ENCODE measurements at places on chromosomes 6 and 20.

GRCh38 chr6:85421972-85422371, 27.9 kb upstream of the NT5E start:
- no peak for DNase-seq

- no peak for DNase-seq
Observed at GRCh38 chr6:1606780-1607515, 2.8 kb upstream of the FOXC1 start.

DNA sequence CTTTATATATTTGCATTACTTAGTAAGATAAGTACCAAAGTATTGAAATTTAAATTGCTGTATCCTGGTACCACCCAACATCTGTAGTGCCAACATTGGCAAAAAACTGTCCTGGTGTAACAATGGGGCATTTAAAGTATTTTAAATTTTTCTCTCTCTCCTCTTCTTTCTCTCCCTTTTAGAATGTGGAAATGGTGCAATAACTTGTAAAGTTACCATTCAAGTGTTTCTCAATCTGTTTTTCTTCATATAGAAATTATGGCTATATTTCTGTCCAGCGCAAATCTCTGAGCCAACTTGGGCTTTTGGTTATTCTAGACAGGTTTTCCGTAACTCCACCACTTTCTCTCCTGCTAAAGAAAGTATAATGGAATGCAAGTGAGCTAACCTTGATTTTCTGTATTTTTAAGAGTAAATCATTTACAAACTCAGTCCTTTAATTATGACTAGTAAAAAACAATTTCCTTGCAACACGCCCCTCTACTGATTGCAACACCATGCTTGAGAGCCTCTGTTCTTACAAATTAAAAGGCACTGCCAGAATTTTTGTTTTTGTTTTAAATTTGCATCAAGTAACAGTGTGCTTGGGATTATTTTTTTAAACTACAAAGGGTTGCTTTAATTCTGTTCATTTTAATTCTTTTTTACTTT, 324.2 kb upstream of the CITED2 start:
- no peak for DNase-seq

DNA sequence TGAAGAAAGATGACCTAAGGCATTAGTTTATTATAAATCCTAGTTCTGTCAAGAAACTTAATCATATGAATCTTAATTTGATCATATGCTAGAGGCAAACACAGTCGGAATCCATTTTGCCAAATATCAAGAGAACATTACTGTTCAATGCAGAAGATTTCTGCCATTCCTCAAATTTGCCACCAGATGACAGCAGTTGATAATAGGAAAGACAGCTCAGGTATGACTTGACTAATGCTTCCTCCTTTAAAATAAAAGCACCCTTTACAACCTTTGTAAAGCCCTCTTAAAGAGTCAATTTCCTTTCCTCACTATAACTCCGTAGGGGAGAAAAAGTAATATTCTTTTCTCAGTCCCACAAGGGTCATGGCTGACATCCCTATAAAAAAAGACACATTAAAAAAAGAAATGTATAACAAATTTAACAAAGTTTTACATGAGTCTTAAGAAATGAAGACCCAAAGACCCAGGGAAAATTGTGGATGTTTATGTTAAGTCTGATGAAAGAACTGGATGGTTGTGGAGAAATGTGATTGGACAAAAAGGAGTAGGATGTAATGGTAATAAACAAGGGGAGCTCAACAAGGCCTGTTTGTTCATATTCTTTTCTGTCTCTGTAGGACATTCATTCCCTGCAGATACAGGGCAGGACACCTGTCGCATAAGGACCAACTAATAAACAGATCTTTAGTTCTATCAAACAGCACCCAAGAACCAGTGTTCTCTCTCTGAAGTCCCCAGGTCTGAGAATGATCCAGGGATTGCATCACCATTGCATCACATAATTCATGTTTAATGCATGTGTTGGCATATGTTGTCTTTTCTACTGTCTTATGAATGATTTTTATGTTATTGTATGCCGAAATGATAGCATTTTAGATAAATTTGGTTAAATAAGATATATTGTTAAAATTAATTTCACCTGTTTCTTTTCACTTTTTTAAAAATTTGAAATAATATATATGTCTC, 23.0 kb upstream of the IL17A start:
- DNase-seq = no peak

DNA sequence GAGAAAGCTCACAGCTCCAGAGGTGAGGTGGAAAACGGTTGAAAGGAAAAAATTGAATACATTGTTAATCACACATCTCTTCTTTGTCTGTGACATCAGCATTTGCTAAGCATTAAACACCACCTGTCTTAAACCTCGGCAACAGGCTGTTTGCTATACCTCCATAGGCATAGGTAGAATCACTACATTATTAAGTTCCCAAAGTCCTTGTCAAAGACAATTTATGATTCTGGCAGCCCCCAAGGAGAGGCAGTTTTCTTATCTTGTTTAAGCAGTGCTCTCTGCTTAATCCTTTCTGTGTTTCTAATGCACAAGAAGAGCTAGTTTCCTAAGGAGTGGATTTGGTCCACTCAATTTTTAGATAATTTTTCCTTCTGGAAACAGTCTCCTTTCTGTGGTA, 249.7 kb downstream of the NKAIN2 start:
- no peak for DNase-seq

DNA sequence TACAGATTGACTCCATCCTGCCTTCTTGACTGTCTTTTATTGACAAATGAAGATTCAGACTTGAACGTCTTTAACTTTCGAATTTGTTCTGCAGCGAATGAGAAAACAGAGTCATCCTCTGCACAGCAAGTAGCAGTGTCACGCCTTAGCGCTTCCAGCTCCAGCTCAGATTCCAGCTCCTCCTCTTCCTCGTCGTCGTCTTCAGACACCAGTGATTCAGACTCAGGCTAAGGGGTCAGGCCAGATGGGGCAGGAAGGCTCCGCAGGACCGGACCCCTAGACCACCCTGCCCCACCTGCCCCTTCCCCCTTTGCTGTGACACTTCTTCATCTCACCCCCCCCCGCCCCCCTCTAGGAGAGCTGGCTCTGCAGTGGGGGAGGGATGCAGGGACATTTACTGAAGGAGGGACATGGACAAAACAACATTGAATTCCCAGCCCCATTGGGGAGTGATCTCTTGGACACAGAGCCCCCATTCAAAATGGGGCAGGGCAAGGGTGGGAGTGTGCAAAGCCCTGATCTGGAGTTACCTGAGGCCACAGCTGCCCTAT, 12.2 kb downstream of the BRD2 start:
- no peak for DNase-seq

DNA sequence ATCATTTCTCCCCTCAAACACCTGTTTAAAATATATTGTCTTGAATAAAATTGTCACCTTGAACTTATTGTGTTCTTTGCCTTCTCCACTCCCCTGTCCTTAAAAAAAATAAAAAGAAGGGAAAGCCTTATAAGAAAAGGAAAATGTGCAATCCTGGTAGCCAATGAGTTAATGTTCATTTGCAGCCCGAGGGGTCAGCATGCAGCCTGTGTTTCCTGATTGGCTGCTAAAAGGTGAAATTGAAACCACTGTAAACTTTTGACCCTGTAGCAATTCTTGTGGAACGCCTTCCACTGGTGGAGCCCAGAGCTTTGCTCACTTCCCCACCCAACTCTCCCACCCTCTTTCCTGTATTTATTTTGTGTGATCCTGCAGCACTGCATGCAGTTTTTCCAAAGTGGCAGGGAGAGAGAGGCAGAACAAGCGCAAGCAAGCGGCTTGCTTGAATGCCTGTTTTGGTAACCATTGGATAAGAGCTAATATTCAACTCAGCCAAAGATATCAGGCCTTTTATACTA, 74.9 kb downstream of the NCOA3 start:
- DNase-seq = no peak

DNA sequence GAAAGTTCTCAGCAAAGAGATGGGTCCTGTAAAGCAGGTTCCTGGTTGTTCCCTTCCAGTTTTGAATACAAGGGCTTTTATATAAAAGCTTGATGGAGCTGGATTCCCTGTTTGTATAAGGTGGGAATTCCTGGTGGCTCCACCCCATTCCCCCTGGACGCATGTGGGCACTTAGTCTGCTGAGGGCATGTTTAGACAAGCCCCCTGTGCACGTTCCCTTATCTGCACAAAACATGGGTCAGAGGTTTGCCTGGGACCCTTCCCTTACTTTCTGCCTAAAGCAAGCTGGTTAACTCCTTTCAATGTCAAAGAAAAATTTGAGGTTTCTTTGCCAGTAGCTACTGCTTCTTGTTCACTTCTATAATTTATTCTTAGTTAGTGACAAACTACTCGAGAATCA, 181.1 kb downstream of the BCKDHB start:
- no peak for DNase-seq

GRCh38 chr6:157323255-157323965, at the start of gene TMEM242:
Gene TMEM242 (minus strand): TSS chr6:157323519. CDS start chr6:157323499, 20 bp downstream.
- DNase-seq = no peak

DNA sequence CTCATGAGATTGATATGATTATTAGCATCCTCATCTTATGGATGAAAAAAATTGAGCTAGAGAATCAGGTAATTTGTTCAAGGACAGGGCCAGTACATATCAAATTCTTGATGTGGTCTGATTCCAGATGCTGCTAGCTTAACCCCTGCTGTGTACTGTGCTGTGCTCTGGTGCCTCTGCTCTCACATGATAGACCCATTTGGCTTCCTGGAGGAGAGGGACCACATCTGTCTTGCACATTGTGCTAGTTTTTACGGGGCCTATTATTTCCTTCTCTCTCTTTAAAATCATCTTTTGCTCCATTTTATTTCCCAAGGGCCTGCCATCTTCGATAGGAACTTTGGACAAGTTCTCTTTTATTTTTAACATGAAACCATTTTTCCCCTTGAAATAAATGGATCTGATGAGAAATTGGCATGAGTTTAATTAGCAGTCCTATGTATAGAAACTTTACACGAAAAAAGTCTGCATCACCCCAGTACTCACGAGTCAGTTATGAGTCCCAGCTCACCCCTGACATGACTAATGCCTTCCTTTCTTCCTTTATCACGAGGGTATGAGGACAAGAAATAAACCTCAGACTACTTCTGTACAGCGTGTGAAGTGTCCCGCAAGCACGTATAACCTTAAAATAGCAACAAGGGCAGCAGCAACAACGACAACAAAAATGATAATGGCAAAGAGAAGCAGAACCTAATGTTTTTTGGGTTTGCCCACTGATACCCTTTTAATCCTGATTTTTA, 26.5 kb downstream of the CD109 start:
- DNase-seq = no peak

DNA sequence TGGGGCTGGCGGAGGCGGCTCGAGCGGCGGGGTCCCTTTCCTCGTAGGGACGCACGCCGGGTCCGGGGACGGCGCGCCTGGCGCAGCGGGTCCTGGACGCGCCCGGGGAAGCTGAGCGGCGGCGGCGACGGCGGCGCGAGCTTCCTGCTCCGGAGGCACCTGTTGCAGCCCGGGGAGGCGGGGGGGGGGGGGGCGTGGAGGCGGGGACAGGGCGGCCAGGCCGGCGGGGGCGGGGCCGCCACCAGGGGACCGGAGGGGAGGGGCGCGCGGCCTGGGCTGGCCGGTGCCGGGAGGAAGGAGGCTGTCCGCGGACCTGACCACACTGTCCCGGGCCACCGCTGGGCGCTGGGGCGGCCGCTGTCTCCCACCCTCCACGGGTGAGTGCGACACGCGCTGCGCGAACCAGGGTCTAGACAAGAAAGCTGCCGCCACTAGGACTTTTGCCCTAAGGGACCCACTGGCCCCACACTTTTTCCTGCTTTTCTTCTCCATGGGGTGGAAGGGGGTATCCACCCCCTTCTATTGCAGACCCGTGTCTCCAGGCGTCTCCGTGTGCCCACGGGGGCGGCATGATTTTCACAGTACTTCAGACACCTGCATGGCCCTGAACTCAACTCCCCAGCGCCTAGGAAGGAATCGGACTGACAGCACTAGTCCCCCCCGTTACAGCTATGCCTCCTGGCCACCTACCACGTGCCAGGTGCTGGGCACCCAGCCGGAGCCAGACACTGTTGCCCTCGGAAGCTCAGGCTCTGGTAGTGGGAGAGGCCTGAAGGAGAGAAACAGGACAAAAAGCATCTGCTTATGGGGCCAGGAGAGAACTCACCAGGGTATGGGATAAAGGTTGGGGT, at the start of gene NFATC2:
NFATC2 (minus strand) TSS at position 149 of the 851 bp plus-strand sequence. CDS start 220 bp downstream, outside the sequence.
- DNase-seq = no peak

GRCh38 chr6:19753826-19754225, 83.3 kb upstream of the ID4 start:
- no peak for DNase-seq

DNA sequence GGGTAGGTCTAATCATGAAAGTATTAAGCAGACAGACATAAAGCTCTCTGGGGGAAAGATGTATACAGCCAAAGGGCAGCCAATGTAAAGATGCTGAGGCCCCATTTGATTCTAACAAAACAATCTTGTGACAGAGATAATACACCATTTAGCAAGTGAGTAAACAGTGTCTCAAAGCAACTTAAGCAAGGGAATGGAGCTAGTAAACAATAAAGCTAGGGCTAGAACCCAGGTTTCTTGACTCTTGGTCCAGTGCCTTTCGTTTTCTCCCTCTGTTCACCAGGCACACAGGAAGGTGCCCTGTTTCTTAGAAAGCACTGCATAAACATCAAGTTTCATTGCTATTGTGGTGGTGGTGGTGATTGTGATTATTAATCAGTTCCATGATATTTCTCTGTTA, 5.1 kb downstream of the ELOVL2 start:
- no peak for DNase-seq

- DNase-seq = no peak
Observed at GRCh38 chr6:43170417-43170930, 595 bp upstream of the SRF start.

GRCh38 chr6:11473008-11473740, 64.4 kb upstream of the TMEM170B start:
- no peak for DNase-seq

DNA sequence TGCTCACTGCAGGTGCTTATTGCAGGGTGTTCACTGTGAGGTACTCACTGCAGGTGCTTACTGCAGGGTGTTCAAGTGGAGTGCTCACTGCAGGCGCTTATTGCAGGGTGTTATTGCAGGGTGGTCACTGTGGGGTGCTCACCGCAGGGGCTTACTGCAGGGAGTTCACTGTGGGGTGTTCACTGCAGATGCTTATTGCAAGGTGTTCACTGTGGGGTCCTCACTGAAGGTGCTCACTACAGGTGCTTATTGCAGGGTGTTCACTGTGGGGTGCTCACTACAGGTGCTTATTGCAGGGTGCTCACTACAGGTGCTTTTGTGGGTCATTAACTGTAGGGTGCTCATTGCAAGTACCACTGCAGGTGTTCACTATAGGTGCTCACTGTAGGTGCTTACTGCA, 20.2 kb downstream of the APMAP start:
- no peak for DNase-seq

DNA sequence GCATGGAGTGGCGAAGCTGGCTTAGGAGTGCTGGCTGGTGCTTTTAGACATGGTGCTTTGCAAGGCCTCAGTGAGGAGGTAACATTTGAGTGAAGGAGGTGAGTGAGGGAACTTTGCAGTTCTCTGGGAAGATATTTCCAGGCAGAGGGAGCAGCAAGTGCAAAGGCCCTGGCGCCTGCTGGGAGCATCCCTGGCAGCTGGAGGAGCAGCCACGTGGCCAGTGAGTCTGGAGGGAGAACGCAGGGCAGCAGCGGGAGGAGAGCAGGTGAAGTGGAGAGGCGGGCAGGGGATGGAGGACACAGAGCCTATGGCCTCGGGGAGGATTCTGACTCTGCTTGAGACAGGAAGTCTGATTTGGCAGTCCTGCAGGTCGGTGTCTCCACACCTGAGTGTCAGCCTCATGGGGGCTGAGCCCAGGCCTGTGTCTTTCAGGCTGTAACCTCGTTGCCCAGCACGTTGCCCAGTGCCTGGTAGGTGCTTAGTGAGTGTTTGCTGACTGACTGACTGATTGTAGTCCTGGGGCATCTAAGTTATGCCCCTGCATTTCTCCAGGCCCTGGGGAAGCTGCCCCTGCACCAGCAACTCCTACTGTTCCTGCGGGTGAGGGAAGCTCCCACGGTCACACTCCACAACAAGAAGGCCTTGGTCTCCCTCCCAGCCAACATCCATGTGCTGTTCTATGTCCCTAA, 11.0 kb upstream of the BPIFB4 start:
- DNase-seq = no peak
